ENCODE measurements at places on chromosomes 5 and 9.

- no peak for DNase-seq
These were observed 101.1 kb upstream of the CACNA1B start for GRCh38 chr9:137776306-137776995.

GRCh38 chr9:72858089-72858912, 94.6 kb downstream of the ALDH1A1 start:
- DNase-seq = no peak

- DNase-seq = no peak
These were observed 329.3 kb upstream of the BRINP1 start for GRCh38 chr9:119698535-119698934.

DNA sequence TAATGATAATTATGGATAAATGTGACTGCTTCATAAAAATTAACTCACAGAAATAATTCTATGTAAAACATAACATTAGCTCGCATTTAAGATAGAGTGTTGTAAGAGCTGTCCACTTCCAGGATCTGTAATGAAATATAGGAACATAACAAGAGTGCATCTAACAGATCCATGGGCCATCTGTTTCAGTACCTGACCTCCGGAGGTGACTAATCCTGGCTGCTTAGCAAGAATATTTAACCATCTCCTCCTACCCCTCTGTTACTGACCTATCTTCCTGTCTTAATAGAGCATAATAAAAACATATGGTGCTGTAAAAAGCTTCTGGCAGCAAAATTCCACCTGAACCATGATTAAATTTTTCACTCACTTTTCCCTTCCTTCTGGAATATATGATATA, 7.1 kb downstream of the PLCXD3 start:
- DNase-seq = no peak

GRCh38 chr5:92992073-92992472, 588.9 kb downstream of the NR2F1-AS1 start:
- no peak for DNase-seq

GRCh38 chr5:131979816-131980215, 31.6 kb downstream of the ACSL6 start:
- no peak for DNase-seq

DNA sequence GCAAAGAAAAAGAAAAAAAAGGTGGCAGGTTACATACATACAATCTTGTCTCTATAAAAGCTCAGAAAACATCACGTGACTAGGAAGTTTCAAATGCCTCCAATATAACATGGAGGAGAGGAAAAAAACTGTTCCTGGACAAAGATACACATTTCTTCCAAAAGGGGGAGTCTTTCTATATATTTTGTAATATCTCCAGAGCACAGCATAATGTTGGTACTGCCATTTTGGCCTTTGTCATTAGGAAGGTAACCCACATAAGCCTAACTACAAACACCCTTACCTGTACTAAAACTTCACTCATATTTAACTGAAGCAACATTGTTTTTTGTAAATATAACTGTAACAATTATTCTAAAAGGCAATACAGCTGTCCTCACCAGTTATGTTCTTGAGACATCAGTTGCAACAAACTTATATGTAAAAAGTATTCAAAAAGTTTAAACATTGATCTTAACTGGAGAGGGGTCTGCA, 1.2 kb upstream of the BTF3 start:
- no peak for DNase-seq

DNA sequence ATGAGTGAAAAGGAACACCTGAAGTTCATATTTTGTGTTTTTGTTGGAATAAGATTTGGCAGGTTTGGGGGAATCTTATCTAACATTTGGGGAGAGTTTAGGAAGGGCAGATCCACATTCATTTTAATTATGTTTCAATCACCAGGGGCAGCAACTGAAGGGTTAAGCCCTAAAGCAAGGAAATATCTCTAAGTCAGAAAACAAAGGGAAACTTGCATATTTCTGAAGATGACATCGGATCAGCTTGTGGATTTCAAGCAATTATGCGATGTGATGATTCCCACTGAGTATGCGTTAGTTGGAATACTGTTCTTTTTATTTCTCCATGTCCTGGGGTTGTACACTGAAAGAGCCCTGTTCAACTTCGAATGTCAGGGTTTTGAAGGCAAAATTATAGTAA, 59.8 kb upstream of the NFIB start:
- no peak for DNase-seq

GRCh38 chr9:99866398-99866797, 40.1 kb upstream of the STX17 start:
- no peak for DNase-seq

- DNase-seq = no peak
These were observed 71.1 kb upstream of the CD180 start for GRCh38 chr5:67267512-67268216.

DNA sequence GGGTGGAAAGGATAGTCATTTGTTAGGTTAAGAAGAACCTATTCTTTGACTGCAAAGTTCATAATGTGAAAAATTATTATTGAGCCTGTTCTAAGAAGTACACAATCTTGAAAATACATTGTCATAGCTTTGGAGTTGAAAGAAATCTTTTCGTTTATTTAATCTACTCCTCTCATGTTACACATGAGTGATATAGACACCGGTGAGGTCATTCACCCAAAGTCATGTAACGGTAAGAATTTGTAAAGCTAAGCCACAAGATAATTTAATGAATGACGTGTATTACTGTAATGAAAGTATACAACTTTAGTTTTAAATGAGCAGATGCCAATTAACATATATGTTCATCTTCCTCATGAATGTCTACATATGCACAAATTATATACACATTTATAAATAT, 284.1 kb upstream of the PDE4D start:
- no peak for DNase-seq

- no peak for DNase-seq
These were observed 417.4 kb upstream of the RIOK2 start for GRCh38 chr5:97600486-97600885.

DNA sequence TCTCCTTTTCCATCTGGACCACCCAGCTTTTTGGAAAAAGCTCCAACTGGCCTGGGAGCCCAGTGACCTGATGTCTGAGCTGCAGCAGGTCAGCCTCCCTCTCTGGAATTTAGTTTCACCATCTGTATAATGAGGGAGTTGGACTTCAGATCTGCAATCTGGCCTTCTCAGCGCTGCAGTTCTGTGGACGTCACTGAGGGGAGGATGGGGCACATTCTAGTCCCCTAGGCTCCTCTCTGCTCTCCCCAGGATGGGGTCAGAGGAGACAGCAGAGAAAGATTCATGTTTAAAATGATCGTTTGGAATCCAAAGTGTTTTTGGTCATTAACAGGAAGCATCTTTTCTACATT, 10.2 kb downstream of the OR13J1 start:
- DNase-seq = no peak

GRCh38 chr5:103657301-103657700, 94.7 kb upstream of the NUDT12 start:
- DNase-seq = no peak

- DNase-seq = no peak
These were observed 31.0 kb upstream of the F2R start for GRCh38 chr5:76684756-76685519.

DNA sequence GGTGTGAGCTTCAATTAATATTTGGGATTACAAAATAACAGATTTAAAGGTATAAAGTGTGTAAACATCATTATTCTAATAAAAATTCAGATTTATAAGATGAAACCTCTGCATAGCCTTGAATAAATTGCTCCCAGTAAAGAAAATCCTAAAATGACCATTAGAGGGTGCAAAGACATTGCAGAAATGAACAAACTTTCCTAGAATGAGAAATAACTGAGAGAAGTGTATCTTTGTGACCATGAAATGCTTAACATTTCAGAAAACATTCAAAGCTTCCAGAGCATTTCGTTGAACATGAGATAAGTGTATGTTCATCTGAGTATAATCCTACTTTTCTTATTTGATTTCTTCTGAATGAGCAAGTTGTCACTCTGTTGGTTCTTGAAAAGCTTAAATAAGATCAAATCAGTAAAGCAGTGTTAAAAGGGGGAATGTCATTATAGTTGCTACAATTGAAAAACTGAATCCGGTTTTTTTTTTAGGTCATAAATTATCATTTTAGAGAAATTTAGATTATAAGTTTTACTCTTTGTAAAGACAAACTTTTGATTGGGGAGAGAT, 24.7 kb upstream of the NUDT12 start:
- no peak for DNase-seq

DNA sequence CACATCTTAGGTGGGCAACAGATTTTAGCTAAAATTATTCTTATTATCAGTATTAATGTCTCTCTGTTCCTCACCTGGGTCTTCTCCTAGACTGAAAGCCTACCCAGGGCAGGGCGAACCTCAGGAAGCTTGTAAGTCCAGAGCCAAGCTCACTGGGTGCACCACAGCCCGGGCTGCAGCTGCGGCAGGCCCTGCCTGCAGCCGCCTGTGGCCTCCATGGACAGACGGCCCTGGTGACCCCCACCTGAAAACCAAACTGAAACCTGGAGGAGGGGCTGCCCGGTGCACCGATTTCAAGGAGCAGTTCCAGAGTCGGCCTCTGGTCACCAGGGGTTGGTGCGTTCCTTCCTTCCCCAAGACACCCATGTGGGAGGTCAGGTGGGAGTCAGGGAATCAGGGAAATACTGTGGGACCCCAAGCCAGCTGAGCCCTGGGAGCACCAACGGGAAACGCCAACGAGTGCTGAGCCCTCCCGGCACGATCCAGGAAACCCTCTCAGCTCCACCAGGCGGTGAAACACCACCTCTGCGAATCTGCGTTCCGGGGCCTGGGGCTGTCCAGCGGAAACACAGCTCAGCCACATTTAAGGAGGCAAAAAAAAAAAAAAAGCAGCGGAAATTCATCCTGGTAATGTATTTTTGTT, 68.6 kb upstream of the PPP1R26 start:
- no peak for DNase-seq

DNA sequence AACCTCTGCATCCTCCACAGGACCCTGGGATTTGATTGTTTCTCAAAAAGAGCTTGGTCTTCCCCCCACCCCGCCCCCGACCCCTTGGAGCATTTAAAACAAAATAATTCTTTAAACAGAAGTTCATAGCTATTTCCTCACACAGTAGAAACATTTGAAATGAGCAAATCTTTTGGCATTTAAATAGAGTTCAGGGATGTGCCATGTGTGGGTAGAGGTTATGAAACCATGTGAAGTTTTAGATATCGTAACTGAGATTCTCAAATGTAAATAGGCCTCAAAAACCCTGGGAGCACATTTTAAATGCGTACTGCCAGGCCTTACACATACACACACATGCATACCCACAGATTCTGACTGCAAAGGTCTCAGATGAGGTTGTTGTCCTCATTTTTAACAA, 66.5 kb downstream of the EPB41L4B start:
- no peak for DNase-seq

GRCh38 chr5:176528301-176528700, 8.9 kb downstream of the RNF44 start:
- DNase-seq = no peak

DNA sequence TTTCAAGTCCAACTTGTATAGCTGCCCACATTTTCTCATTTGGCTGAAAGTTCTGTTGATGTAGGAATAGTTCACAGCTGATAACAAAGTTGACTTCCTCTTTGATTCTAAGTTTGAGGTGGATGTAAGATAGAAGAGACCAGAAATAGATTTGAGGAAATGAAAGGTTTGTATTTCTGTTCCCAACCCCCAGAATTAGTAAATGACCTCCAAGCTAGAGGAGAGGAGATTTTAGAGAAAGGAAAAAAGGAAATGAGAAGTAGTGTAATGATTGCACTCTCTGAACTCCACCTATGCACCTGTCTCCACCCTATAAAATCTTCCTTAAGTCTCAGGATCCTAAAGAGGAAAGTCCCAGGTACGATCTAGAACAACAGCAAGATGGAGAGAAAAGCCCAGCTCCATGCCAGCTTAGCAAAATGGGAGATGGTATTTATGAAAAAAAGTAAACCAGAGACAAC, 130.4 kb upstream of the POC5 start:
- no peak for DNase-seq

- DNase-seq = no peak
These were observed 14.9 kb downstream of the ADAMTSL1 start for GRCh38 chr9:18488886-18489285.

- no peak for DNase-seq
These were observed 90.2 kb upstream of the C9orf72 start for GRCh38 chr9:27663526-27663925.

Measured in activated naive CD4-positive, alpha-beta T cell treated with anti-CD3 and anti-CD28 coated beads for 36 hours (primary cell).